ENCODE measurements at places on chromosomes 11 and 22.

GRCh38 chr11:62394825-62395538, 23.9 kb upstream of the SCGB1A1 start:
- peak; percentile 73 for DNase-seq

GRCh38 chr11:118819334-118820024, 28.5 kb upstream of the DDX6 start:
- no peak for DNase-seq

DNA sequence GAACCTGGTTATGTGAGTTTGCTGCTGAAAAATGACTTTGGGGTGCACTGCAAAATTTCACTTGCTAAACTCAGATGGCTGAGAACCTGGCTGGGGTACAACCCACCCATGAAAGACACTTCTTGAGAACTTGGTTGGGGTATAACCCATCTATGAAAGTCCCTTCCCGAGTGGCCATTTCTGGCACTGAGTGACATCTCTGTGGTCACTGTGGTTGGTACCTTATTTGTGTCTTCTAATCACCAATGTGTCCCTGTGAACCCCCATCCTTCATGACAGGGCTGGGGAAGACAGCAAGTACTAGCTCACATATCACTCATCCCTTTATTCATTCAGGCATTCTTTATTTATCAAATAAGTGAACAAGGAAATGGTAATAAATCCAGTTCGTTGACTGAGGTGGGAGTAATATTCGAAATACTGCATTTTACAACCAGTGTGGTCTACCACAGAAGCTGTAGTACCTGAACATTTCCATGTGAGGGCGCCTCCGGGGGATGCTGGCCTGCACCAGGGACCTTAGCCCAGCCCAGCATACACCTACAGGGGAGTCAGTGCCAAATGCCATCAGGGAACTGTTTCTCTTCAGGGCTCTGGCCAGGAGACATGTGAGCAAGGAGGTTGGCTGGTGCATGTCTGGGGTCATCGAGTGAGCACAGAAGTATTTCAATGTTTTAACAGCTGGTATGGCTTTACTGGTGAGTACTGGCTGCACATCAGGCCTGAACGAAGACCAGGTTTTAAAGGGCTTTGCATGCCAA, 122.1 kb downstream of the CSNK2A3 start:
- DNase-seq, result no peak

GRCh38 chr11:101474666-101475065, 109.1 kb downstream of the TRPC6 start:
- DNase-seq, result no peak

- no peak for DNase-seq
These were observed 15.5 kb downstream of the OPCML start for GRCh38 chr11:133516845-133517244.

- peak; percentile 2 for DNase-seq
These were observed 6.7 kb upstream of the CAPRIN1 start for GRCh38 chr11:34044664-34045485.

DNA sequence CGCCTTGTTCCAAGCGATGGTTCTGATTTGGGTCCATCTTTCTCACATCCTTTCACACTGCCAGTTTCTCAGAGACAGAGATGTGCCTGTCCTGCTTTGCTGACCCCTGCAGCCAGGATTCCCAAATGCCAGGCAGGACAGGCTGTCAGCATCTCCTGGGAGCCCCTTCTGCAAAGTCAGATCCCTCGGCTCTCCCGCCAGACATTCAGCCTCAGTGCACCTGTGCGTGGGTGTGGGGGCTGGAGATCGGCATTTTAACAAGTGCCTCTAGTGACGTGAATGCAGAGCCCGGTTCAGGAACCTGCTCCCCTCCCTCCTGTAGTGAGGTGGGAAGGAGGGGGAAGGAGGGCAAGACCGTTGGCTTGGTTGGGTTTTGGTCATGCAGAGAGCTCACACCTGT, 108.9 kb upstream of the FGF3 start:
- no peak for DNase-seq

DNA sequence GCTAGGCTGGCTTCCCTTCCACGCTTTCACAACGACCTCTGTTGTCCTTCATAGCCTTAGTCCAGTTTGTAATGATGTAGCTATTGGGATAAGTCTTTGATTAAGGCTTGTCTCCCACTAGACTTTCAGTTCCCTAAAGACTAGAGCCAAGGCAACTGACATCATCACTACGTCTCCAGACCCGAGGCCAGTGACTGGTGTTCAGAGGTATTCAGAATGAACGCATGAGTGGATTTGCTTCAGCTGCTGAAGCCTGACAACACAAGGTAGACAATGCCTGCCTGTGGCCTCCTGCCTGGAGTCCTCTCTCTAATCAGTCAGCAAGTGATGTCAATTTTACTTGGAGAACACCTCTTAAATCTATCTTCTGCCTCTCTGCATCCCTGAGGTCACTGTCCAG, 13.6 kb downstream of the EFCAB6 start:
- DNase-seq, result no peak

DNA sequence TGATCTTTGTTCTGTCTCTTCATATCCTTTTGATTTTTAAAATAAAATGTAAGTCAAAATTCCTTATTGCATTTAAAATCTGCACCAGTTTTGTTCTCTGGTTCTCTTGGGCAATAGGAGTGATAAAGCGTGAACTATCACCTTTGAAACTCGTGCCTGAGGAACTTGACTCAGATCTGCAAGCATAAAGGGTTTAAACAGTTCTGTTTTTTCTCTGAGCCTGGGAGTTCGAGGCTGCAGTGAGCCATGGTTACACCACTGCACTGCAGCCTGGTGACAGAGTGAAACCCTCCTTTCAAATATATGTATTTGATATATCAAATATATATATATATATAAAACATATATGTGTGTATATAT, 38.9 kb upstream of the CLMP start:
- no peak for DNase-seq

DNA sequence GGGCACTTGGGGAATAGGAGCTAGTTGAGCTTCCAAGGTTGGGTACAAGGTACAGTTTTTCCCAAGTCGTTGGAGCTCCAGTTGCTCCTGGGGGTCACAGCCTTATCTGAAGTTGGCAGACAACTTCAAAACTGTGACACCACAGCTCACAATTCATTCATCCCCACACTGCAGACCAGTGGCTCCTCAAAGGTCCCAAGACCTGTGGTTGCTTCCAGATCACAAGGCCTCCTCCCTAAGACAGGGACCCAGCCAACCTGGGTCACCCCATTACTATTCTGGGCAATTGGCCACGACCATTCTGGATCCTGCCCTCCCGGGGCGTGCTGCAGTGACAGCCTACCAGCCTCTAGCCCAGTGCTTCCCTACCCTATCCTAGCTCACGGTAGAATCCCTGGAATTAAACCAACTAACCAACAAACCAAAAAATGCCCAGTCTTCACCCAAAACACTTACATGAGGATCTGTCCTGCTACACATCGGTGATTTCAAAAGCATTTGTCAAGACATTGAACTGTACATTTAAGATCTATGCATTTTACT, 862 bp upstream of the PDXP start:
- no peak for DNase-seq

DNA sequence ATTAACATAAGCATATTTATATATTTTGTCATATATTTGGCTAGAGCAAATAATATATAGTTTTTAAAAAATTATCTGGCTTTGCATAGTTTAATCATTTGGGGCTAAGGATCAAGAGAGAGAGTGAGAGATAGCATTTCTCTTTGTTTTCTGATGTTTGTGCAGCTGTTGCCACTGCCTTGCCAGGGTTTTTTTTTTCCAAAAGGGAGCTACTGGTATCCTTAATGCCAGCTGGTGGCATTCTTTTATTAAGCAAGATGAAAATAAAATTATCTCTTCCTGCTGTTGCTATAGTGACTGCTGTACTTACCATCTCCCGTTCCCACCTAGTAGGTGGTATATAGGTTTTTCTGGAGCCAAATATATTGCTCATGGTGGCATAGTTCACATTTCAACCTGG, 793.3 kb upstream of the ARHGAP42 start:
- DNase-seq, result no peak

Data from NCI-H510A (cell line).